Muscle of leg (tissue), 16 donors: ENCODE measurements at places on chromosomes 1 and 21. TPM values are rescaled to one million over a fixed set of nuclear protein-coding genes. Genes with fewer than 3 reads are reported as not detected.
A peak's percentile ranks its signal among the peaks of the same experiment; 100 is the strongest.

GRCh38 chr1:96966536-96967138 lies 245.1 kb downstream of the PTBP2 start:
- peak; percentile 88 for DNase-seq
- no peaks in the 10 kb centered on the region for H3K36me3 ChIP-seq
- no peak overlapping the region for H3K27ac ChIP-seq
- no peaks in the 10 kb centered on the region for H3K27me3 ChIP-seq

GRCh38 chr1:70334436-70334835 lies 20.1 kb downstream of the ANKRD13C start:
- peaks cover 4% of the 10 kb centered on the region for H3K36me3 ChIP-seq
- H3K4me3 ChIP-seq = no peak overlapping the region
- no peaks in the 10 kb centered on the region for H3K4me1 ChIP-seq
- no peaks in the 10 kb centered on the region for H3K27me3 ChIP-seq
- H3K27ac ChIP-seq = no peak overlapping the region

The C8B gene
- total RNA-seq = not detected

The HNRNPCL1 gene
- not detected for total RNA-seq

The CLDN17 gene
- total RNA-seq = not detected
